ENCODE measurements at places on chromosomes 1 and 21.
A peak's percentile ranks its signal among the peaks of the same experiment; 100 is the strongest.

GRCh38 chr1:206694171-206695124, 9.7 kb downstream of the MAPKAPK2 start:
- DNase-seq: no peak

DNA sequence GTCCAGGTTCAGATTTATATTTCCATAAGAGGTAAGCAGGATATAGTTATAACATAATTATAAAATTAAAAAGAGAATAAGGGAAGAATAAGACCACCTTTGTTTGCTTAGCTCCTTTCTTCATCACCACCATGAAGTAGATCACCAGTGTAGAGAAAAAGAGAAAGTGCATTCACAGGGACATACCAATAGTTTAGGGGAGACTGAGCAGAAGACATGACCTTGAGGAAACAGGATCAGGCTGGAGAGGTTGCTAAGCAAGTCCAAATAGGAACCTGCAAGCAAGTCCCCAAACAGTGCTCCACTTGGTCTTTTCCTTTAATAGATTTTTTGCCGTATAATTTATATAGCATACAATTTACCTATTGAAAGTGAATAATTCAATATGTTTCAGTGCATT, 63.0 kb downstream of the KCNT2 start:
- no peak for DNase-seq

GRCh38 chr1:13652238-13652637, 47.8 kb upstream of the PRDM2 start:
- no peak for DNase-seq

DNA sequence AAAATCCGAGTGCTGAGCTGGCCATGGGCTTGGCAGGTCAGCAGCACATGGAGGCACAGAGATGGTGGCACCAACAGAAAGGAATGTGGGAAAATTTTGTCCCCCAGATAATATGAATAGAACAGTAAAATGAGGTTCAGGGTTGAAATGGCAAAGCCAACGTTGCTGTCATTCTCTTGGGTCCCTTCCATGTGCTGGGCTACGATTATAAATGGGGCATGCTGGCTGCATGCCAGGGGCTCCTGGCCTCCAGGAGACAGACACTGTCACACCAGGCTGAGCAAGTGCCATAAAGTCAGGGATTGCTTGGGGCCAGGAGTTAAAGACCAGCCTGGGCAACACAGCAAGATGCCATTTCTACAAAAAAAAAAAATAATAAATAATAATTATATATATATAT, 77.1 kb downstream of the TOMM20 start:
- DNase-seq: peak; percentile 24

GRCh38 chr1:204461331-204462228, 33.0 kb downstream of the PIK3C2B start:
- no peak for DNase-seq

- DNase-seq: no peak
Observed at GRCh38 chr1:66237042-66237441, 296.9 kb upstream of the SGIP1 start.
